Activated T-cell treated with anti-CD3 and anti-CD28 coated beads, Interleukin-2, amount 50 U/mL, for 72 hours (primary cell): ENCODE measurements at places on chromosomes 12 and 14.

GRCh38 chr12:21476949-21477348 lies 24.5 kb downstream of the RECQL start:
- peak overlapping the region; percentile 89 for H3K27ac ChIP-seq
- no peaks in the 10 kb centered on the region for H3K27me3 ChIP-seq
- H3K4me1 ChIP-seq = peaks cover 21% of the 10 kb centered on the region

DNA sequence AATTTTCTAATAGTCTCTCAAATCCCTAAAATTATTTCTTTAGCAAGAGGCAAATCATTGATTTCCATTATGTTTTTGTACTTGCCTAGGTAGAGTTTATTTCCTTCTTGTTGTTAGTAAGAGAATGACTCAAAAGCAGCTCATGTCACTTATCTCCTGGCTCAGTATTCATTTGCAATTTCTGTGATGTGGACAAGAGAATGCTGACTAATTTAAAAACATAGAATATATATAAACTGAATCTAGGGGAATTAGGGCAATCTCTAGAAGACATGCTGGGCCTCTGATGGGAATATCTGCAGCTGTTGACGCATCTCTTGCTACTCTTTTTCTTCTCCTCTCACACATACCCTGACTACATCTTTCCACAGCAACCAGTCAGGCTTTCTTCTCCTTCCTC lies 130.8 kb upstream of the PRKD1 start:
- H3K27ac ChIP-seq = no peak overlapping the region
- no peaks in the 10 kb centered on the region for H3K36me3 ChIP-seq
- no peak for DNase-seq
- no peaks in the 10 kb centered on the region for H3K4me1 ChIP-seq

DNA sequence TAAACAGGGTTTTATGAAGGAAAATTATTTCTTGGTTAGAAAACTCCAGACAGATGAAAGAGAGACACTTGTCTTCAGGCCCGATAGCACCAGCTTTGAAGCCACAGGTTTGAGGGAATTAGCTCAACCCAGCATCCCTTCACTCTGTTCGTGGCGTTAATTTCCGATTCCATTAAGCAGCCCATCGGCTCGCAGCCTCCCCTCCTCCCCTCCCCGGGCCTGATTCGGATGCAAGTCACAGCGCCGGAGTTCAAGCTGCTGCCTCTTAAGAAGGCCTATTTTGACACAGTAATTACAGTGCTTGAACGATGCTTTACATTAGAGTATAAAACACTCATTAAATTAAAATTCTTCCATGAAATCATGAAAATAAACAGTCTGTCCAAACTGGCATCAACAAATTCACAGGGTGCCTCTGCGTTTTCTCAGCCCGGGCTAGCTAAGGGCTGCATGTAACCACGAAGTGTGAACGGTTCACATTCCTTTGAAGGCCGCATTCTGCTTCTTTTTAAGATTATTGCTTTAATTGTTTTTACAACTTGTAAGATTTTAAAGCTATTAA lies 145.8 kb downstream of the DICER1 start:
- no peak for DNase-seq
- no peaks in the 10 kb centered on the region for H3K27me3 ChIP-seq
- H3K4me1 ChIP-seq = no peaks in the 10 kb centered on the region
- no peak overlapping the region for H3K27ac ChIP-seq
- no peaks in the 10 kb centered on the region for H3K36me3 ChIP-seq

GRCh38 chr14:31543969-31544799 lies 17.0 kb upstream of the NUBPL start:
- H3K4me1 ChIP-seq = no peaks in the 10 kb centered on the region
- peaks cover 28% of the 10 kb centered on the region for H3K27me3 ChIP-seq
- H3K4me3 ChIP-seq = no peak overlapping the region

GRCh38 chr14:20560961-20561360 lies at the start of gene RNASE9:
Gene RNASE9 (minus strand): TSS chr14:20561047.
- H3K27me3 ChIP-seq = no peaks in the 10 kb centered on the region
- no peaks in the 10 kb centered on the region for H3K36me3 ChIP-seq
- no peak for DNase-seq
- no peak within 1 kb of the TSS for H3K27ac ChIP-seq
- H3K4me3 ChIP-seq = no peak within 1 kb of the TSS
- H3K4me1 ChIP-seq = no peaks in the 10 kb centered on the region

DNA sequence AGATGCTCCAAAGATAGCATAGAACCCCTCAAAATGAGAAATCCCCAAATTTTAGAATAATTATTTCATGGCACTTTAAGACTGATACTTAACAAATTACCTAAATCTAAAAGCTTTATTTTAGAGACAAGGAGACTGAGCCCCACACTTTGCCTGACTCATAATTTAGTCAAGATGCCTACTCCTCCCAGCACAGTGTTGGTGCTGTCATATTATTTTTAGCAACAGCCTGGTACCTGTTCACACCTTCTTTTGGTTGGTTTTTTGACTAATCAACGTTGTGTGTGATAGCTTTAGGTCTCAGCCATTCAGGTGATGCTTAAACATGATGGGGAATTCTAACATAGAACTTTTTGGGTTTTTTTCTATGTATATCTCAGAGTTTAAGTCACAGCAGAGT lies 120.2 kb downstream of the SEC23A start:
- no peak for DNase-seq
- no peak overlapping the region for H3K27ac ChIP-seq
- peaks cover 24% of the 10 kb centered on the region for H3K27me3 ChIP-seq
- no peaks in the 10 kb centered on the region for H3K4me1 ChIP-seq
- peaks cover 6% of the 10 kb centered on the region for H3K36me3 ChIP-seq

DNA sequence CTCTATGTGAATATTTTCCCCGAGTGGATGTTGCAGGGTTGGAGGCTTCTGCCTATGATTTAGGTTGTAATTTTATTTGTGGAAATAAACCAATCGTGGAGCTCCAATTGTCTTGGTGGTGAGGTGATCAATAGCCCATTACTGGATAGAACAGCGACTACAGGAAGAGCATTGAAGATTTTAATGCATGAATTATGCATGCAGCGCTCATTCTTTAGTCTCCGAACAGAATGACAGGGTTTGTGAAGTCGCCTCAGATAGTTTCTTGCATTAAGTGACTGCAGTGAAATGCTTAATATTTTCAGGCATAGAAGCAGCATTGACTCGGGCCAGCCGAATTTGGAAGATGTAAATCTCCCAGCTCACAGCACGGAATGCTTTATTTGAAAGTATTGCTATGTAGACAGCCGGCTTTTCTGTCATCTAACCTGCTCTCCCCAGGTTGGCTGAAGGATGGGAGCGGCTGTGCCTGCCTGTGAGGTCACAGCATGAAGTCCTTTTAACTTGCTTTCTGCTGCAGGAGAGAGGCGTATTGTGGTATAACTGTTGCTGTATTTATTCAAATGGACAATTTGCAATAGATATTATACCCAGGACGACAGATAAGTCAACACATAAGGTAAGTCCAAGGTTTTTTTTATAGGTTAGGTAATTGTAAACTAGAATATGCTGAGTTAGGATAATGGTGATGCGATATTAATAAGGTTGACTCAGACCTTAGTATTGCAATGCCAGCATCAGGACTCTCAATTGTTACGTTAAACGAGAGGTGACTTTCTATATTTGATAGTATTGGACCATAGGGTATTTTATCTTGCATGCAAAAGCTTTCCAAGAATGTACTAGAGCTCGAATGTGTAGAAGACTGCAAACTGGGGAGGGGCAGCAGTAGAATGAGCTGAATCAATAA lies 135.7 kb downstream of the CNTN1 start:
- no peak overlapping the region for H3K27ac ChIP-seq
- no peak for DNase-seq
- H3K36me3 ChIP-seq = no peaks in the 10 kb centered on the region
- H3K27me3 ChIP-seq = no peaks in the 10 kb centered on the region

DNA sequence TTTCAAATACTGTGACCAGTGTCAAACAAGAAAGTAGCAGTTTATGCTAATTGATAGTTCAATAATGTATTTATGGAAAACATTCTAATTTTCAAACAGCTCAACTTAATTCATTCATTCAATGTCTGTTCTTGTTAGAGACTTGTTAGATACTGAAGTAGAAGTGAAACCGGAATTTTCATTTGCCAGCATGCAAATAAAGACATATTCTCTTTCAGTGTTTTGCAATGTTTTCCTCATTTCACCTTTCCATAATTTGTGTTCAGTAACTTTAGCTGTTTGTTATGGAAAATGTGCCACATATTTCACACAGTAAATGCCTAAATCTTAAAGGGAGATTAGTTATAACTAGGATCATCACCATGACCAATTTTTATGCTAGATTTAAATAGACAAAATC lies 21.2 kb downstream of the TAS2R50 start:
- H3K27me3 ChIP-seq = no peaks in the 10 kb centered on the region
- no peak overlapping the region for H3K27ac ChIP-seq
- DNase-seq = no peak
- peaks cover 5% of the 10 kb centered on the region for H3K4me1 ChIP-seq
- no peak overlapping the region for H3K4me3 ChIP-seq
- H3K36me3 ChIP-seq = peaks cover 2% of the 10 kb centered on the region

GRCh38 chr12:99680276-99680675 lies 32.7 kb downstream of the GARIN6 start:
- DNase-seq = no peak
- no peaks in the 10 kb centered on the region for H3K4me1 ChIP-seq
- H3K36me3 ChIP-seq = peaks cover 2% of the 10 kb centered on the region
- H3K27me3 ChIP-seq = no peaks in the 10 kb centered on the region

DNA sequence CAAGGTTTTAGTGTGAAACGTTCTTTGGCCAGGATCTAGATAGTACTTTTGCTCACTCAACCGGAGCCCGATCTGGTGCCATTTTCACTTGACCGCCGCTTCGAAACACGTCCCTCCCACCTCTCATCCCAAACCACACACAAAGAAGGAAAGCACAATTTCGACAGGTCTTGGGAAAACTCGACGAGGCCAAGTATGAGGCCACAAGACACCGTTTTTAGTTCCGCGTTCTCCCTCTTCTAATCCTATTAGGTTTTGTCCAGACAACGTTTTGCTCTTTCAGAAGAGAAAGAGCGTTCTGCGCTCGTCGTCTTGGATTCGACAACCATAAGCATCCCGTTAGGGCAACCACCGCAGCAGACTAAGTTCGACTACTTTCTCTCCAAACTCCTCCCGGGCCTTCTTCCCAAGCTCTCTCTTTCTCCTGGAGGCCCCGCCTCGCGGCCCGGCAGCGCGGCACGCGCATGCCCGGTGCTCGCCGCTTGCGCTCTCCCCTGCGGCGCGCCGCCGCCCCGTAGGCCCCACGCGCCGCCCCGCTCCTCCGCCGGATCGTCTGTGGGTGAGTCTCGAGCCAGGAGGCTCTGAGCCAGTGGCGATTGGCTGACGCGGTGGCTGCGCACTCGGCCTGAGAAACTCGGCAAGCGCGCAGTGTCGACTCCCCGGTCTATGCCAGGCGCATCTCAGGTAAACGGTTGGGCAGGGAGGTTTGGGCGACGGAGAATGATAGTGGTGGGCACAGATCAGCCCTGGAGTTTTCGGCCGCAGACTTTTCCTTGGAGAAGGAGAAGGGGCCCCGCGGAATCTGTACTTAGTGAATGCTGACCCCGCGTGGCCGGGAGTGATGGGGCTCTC lies at the start of gene MIPOL1:
Gene MIPOL1, plus strand, starts transcription at position 517 of the 852 bp plus-strand sequence. CDS start 49,952 bp downstream, outside the sequence.
- H3K4me1 ChIP-seq = peaks cover 12% of the 10 kb centered on the region
- peaks cover 18% of the 10 kb centered on the region for H3K27me3 ChIP-seq
- DNase-seq = peak; percentile 14
- H3K4me3 ChIP-seq = peak within 1 kb of the TSS; percentile 73

GRCh38 chr12:31578632-31579031 lies 12.3 kb downstream of the DENND5B start:
- no peak overlapping the region for H3K4me3 ChIP-seq
- no peak overlapping the region for H3K27ac ChIP-seq
- H3K27me3 ChIP-seq = peaks cover 3% of the 10 kb centered on the region
- no peaks in the 10 kb centered on the region for H3K4me1 ChIP-seq
- no peak for DNase-seq
- no peaks in the 10 kb centered on the region for H3K36me3 ChIP-seq

DNA sequence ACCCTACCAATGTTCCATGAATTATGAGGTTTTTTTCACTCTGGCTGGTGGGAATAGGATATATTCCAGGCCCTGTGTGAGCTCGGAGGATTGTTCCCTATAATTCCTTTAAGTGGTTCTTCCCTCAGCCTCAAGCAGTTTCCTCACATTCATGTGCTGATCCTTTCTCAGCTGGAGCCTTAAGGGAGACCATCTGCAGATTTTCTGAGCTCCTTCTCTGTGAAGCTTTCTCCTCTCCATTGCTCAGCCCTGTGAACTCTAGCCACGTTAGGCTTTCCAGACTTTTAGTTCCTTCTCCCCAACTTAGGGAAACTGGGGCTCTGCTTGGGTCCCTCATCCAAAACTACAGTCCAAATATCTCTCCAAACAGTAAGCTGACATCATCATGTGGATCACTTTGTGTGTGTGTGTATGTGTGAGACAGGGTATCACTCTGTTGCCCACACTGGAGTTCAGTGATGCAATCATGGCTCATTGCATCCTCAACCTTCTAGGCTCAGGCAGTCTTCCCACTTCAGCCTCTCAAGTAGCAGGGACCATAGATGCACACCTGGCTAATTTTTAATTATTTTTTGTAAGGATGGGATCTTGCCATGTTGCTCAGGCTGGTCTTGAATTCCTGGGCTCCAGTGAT lies 219.5 kb upstream of the OTX2 start:
- H3K27me3 ChIP-seq = peaks cover 12% of the 10 kb centered on the region
- H3K4me1 ChIP-seq = no peaks in the 10 kb centered on the region
- peaks cover 2% of the 10 kb centered on the region for H3K36me3 ChIP-seq
- no peak overlapping the region for H3K27ac ChIP-seq
- DNase-seq = no peak

GRCh38 chr14:94173885-94174603 lies at the start of gene PPP4R4:
Gene PPP4R4 (plus strand): TSS chr14:94174322. CDS start chr14:94174466, 144 bp downstream.
- peak within 1 kb of the TSS; percentile 65 for H3K27ac ChIP-seq
- peak; percentile 94 for DNase-seq
- H3K4me3 ChIP-seq = peak within 1 kb of the TSS; percentile 92
- peaks cover 38% of the 10 kb centered on the region for H3K4me1 ChIP-seq
- peaks cover 2% of the 10 kb centered on the region for H3K36me3 ChIP-seq
- H3K27me3 ChIP-seq = peaks cover 32% of the 10 kb centered on the region

GRCh38 chr12:25009496-25010092 lies 60.7 kb upstream of the BCAT1 start:
- no peaks in the 10 kb centered on the region for H3K36me3 ChIP-seq
- no peak for DNase-seq
- H3K27ac ChIP-seq = no peak overlapping the region
- peaks cover 4% of the 10 kb centered on the region for H3K4me1 ChIP-seq
- peaks cover under 1% of the 10 kb centered on the region for H3K27me3 ChIP-seq
- H3K4me3 ChIP-seq = no peak overlapping the region

- no peak overlapping the region for H3K27ac ChIP-seq
- H3K4me1 ChIP-seq = no peaks in the 10 kb centered on the region
- no peak overlapping the region for H3K4me3 ChIP-seq
- DNase-seq = no peak
Observed at GRCh38 chr14:58861586-58861985, 223.8 kb downstream of the DACT1 start.

GRCh38 chr12:50520416-50521207 lies 15.8 kb downstream of the DIP2B start:
- peak overlapping the region; percentile 50 for H3K4me3 ChIP-seq
- no peaks in the 10 kb centered on the region for H3K27me3 ChIP-seq
- H3K27ac ChIP-seq = peak overlapping the region; percentile 79
- H3K36me3 ChIP-seq = peaks cover 7% of the 10 kb centered on the region

- peak overlapping the region; percentile 93 for H3K27ac ChIP-seq
- H3K4me1 ChIP-seq = peaks cover 99% of the 10 kb centered on the region
- peaks cover 28% of the 10 kb centered on the region for H3K36me3 ChIP-seq
- H3K4me3 ChIP-seq = peak overlapping the region; percentile 78
- peak; percentile 64 for DNase-seq
- H3K27me3 ChIP-seq = no peaks in the 10 kb centered on the region
Observed at GRCh38 chr12:121786440-121786825, 7.1 kb downstream of the RHOF start.

GRCh38 chr12:87953256-87953860 lies 75.8 kb downstream of the C12orf50 start:
- H3K27ac ChIP-seq = no peak overlapping the region
- no peaks in the 10 kb centered on the region for H3K27me3 ChIP-seq
- H3K36me3 ChIP-seq = no peaks in the 10 kb centered on the region

GRCh38 chr12:57049890-57050289 lies at the start of gene MYO1A:
Gene MYO1A (minus strand): TSS chr12:57050129. CDS start chr12:57048323, 1,806 bp downstream.
- peaks cover 7% of the 10 kb centered on the region for H3K36me3 ChIP-seq
- H3K27me3 ChIP-seq = peaks cover 7% of the 10 kb centered on the region
- H3K27ac ChIP-seq = no peak within 1 kb of the TSS
- no peak within 1 kb of the TSS for H3K4me3 ChIP-seq
